ENCODE measurements at places on chromosomes 11 and 22. TPM values are rescaled to one million over a fixed set of nuclear protein-coding genes. Genes with fewer than 3 reads are reported as not detected.

Gene DHCR7
- 87.7 TPM for total RNA-seq

- H3K4me1 ChIP-seq = peaks cover 45% of the 10 kb centered on the region
- H3K27me3 ChIP-seq = no peaks in the 10 kb centered on the region
- H3K27ac ChIP-seq = peak overlapping the region; percentile 52
- no peak for DNase-seq
- H3K36me3 ChIP-seq = no peaks in the 10 kb centered on the region
These were observed 19.7 kb downstream of the NNMT start for GRCh38 chr11:114315749-114316368.

Gene B3GAT1
- total RNA-seq = 0.49 TPM

GRCh38 chr11:133366147-133366546 lies 166.2 kb downstream of the OPCML start:
- no peak for DNase-seq
- H3K36me3 ChIP-seq = no peaks in the 10 kb centered on the region
- no peak overlapping the region for H3K27ac ChIP-seq
- H3K27me3 ChIP-seq = no peaks in the 10 kb centered on the region

- H3K27me3 ChIP-seq = peaks cover 3% of the 10 kb centered on the region
- peaks cover 44% of the 10 kb centered on the region for H3K4me1 ChIP-seq
- DNase-seq = no peak
- H3K36me3 ChIP-seq = no peaks in the 10 kb centered on the region
- H3K4me3 ChIP-seq = peak overlapping the region; percentile 79
These were observed 347 bp downstream of the MN1 start for GRCh38 chr22:27801202-27801615.

DNA sequence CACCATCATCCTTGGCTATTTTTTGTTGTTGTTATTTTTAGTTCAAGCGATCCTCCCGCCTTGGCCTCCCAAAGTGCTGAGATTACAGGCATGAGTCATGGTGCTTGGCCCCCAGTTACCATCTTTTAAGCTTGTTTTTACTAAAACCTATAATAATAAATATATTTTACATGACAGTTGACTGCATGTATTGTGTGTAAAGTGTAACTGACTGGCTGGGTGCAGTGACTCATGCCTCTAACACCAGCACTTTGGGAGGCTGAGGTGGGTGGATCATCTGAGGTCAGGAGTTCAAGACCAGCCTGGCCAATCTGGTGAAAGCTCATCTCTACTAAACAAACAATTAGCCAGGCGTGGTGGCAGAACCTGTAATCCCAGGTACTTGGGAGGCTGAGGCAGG lies 386.2 kb downstream of the TENM4 start:
- H3K27ac ChIP-seq = no peak overlapping the region
- no peaks in the 10 kb centered on the region for H3K4me1 ChIP-seq
- H3K4me3 ChIP-seq = no peak overlapping the region
- no peak for DNase-seq

GRCh38 chr11:113850188-113850587 lies 25.2 kb downstream of the USP28 start:
- no peaks in the 10 kb centered on the region for H3K4me1 ChIP-seq
- H3K27ac ChIP-seq = no peak overlapping the region
- no peak overlapping the region for H3K4me3 ChIP-seq
- no peaks in the 10 kb centered on the region for H3K27me3 ChIP-seq

Gene CSF2RB
- 30.6 TPM for total RNA-seq

Gene GSTT2
- total RNA-seq = 0.29 TPM

- H3K4me1 ChIP-seq = no peaks in the 10 kb centered on the region
- H3K27ac ChIP-seq = no peak overlapping the region
- no peak overlapping the region for H3K4me3 ChIP-seq
- H3K36me3 ChIP-seq = no peaks in the 10 kb centered on the region
- no peaks in the 10 kb centered on the region for H3K27me3 ChIP-seq
These were observed 764.7 kb downstream of the BRD1 start for GRCh38 chr22:49062802-49063544.

Gene OR51B4
- not detected for total RNA-seq

- no peaks in the 10 kb centered on the region for H3K36me3 ChIP-seq
- DNase-seq = no peak
- no peaks in the 10 kb centered on the region for H3K27me3 ChIP-seq
- H3K4me3 ChIP-seq = no peak overlapping the region
- H3K4me1 ChIP-seq = no peaks in the 10 kb centered on the region
- no peak overlapping the region for H3K27ac ChIP-seq
These were observed 15.4 kb downstream of the FAM181B start for GRCh38 chr11:82718307-82718706.

Gene LDHAL6A
- total RNA-seq = not detected

Gene ACCS
- 15.4 TPM for total RNA-seq

Gene CEND1
- not detected for total RNA-seq

DNA sequence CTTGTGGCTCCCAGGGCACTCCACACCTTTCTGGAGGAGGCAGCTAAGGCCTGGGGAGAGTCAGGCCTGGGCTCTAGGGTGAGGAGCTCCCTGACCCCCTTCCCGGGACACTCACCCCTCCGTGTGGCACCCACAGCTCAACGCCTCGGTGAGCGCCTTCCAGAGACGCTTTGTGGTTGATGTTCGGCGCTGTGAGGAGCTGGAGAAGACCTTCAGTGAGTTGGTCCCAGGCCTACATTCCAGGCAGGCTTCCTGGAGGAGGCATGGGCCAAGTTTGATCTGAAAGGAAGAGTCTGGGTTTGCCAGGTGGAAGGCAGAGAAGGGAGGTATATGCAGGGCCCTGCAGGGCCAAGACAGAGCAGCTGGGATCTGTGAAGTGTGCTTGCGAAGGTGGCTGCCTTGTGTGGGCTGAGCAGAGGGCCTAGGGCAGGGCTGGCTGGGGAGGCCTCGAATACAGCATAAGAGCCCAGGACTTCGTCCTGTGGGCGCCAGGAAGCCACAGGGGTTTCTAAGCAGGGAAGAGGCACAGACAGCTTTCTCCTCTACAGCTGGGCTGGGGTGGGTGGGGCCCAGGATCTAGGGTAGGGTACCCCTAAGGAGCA lies 2.9 kb downstream of the TCIRG1 start:
- peaks cover 14% of the 10 kb centered on the region for H3K36me3 ChIP-seq
- H3K4me1 ChIP-seq = peaks cover 42% of the 10 kb centered on the region
- peak overlapping the region; percentile 96 for H3K27ac ChIP-seq

DNA sequence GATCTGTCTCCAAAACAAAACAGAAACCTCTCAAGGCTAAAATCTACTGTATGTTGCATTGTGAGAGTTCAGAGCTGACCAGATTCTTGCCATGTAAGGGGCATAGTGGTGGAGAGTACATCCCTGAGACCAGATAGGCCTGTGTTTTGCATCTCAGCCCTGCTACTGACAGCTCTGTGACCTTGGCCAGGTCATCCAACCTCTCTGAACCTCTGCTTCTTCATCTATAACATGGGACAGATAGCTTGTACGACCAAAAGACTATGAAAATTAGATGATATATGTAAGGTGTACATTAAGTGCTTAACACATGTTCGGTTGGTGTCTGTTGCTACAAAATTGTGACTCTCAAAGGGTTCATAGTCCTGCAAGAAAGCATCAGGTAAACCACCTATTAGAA lies 22.9 kb downstream of the ZNRF3 start:
- no peaks in the 10 kb centered on the region for H3K36me3 ChIP-seq
- no peak overlapping the region for H3K4me3 ChIP-seq
- no peak overlapping the region for H3K27ac ChIP-seq
- H3K27me3 ChIP-seq = no peaks in the 10 kb centered on the region
- H3K4me1 ChIP-seq = peaks cover 27% of the 10 kb centered on the region

Measured in upper lobe of left lung (tissue), 6 donors.